ENCODE measurements at places on chromosomes 12 and 14.

DNA sequence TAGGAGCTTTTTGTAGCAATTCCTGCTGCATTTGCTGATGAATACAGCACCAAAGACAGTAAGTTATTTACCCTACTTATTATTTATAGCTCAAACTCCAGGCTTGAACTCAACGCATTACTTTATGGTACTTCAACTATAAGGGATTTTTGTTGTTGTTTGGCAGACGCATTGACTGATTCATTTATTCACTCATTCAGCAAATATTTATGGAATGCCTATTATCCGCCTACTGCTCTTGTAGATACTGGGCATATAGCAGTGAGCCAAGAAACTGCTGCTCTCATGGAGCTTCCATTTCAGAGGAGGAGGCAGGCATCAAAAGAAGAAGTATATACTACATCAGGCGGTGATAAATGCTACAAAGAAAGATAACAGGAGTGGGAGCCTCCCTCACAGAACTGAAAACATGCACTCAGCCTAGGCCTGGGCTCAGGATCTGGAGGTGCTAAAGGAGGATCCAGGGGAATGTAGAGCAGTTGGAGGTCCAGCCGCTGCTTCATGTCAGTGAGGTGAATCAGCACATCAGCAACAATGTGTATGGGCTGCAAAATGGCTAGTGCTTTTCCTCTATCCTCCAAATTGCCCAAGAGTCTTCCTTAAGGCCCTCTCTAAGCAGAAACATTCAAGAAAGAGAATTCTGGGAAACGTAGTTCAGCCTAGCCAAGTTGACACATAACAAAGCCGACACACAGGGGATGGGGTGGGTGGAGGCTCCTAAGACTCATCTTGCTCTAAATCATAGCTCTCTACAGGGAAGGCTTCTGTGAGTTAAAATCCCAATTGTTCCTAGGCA, 157.5 kb downstream of the NRXN3 start:
- no peak for DNase-seq

GRCh38 chr12:15427913-15428312, 105.6 kb downstream of the PTPRO start:
- no peak for DNase-seq

DNA sequence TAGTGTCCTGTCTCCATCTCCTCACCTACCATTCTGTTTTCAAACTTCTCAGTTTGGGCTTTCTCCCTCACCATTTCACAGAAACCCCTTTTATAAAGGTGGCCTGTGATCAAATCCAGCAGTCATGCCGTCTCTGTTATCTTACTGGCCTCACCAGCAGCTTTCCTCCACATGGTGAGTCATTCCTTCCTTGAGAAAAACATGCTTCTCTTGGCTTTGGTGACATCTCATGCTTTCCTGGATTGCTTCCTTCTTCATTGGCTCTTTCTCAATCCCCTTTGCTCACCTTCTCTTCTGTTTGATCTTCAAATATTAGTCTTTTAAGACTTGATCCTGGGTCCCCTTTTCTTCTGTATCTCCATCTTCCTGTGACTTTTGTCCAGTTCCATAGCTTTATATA, 164.9 kb downstream of the ANO4 start:
- DNase-seq: no peak

GRCh38 chr14:102736956-102737355, 40.3 kb upstream of the TRAF3 start:
- DNase-seq: no peak

DNA sequence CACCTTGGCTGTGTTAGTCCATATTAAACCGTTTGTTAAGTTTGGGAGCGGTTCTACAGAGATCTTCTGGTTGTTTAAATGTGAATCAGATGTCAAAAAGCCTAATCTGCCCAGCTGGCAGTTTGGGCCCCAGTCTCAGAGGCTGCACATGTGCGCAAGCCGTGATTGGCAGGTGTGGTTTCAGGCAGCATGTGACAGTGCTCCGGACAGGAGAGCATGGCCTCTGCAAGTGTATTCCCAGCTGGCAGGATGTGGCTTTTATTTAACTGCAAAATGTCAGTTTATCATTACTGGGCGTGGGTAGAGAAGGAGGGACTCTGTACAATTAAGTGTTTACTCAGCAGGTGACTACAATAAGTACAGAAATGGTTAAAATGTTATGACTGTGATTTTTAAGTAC, 77.5 kb downstream of the PELI2 start:
- peak; percentile 42 for DNase-seq

DNA sequence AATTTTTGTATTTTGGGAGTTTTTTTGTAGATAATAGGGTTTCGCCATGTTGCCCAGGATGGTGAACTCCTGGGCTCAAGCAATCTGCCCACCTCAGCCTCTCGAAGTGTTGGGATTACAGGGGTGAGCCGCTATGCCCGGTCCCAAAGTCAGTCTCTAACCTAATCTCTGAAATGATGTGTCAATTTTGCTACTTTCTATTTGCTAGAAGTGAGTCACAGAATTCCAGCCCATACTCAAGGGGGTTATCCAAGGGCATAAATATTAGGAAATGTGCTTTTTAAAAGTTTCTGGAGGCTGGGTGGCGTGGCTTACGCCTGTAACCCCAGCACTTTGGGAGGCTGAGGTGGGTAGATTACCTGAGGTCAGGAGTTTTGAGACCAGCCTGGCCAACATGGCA, 40.5 kb downstream of the RESF1 start:
- no peak for DNase-seq

DNA sequence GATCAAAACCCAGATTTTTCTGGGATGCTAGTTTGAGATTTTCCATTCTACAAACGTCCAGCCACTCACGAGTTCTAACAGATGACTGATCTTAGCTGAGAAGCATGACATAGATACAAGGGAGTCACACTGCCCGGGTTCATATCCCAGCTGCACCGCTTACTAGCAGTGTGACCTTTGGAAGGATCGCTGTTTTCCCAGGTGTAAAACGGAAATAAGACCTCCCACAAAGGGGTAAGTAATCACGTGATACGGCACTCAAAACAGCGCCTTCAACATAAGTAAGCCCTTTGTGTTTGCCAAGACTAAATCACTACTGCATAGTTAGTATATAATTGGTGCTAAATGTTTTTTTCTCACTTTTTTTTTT, 624 bp upstream of the PWP1 start:
- DNase-seq: peak; percentile 44

DNA sequence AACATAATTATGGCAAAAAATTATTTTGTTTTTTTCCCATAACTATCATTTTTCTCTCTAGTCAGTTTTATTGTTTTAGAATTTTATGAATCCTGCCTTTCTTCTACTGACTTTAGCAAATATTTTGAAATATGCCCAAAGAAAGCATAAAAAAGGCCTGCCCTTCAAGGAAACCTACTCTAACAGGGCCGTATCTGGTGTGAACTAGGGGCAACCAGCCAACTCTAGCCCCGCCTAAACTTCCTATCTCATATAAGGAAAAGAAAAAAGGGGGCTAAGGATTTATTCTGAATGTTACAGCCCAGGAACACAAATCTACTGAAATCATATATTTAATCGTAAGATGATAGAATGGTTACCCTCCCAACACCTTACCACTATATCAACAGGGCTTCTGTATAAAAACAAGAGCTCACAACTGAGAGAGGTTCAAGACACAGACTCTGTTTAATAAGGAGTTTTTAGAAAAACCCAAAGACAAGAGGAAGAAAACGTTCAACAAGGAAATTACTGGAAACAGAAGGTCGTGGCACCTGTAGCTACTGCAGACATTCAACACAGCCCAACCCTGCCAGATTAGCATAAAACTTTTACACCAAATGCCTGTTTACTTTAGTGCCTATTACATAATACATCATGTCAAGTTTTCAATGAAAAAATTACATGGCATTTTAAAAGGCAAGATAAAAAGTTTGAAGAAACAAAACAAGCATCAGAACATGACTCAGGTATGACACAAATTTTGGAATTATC, 12.9 kb upstream of the EPYC start:
- no peak for DNase-seq

- DNase-seq: no peak
Observed at GRCh38 chr14:75128596-75128990, 1.7 kb upstream of the NEK9 start.

DNA sequence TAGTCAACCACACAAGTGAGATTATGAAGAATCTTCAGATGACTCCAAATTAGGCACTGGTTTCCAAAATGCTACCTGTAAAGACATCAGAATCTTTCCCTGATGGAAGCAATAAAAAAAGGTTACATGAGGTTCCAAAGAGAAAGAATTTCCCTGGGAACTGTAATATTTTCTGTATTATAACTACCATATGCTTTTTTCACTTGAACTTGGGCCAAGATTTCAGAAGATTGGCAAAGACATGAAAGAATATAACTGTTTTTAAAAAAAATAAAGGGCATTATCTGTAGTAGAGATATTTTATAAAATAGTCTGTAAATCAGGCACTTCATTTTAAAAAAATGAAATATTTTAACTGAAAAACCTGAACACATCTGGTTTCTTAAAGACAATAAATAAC, 12.9 kb downstream of the HECTD1 start:
- no peak for DNase-seq

DNA sequence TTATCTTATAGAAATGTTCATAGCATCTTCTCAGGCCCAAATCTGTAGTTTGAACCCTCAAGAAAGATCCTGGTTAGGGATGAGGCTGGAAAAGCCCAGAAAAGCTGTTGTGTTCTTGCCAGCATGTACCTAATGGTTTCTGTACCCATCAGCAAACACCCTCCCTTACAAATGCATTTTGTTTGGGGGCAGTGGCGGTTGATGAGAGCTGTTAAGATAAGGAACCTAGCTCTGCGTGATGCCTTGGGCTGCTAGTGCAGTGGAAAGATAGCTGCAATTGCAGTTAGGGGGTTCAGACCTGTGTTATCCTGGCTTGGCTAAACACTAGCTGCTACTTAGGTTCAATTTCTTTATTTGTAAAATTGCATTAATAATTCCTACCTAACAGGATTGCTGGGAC, 3.6 kb downstream of the TPH2 start:
- no peak for DNase-seq

DNA sequence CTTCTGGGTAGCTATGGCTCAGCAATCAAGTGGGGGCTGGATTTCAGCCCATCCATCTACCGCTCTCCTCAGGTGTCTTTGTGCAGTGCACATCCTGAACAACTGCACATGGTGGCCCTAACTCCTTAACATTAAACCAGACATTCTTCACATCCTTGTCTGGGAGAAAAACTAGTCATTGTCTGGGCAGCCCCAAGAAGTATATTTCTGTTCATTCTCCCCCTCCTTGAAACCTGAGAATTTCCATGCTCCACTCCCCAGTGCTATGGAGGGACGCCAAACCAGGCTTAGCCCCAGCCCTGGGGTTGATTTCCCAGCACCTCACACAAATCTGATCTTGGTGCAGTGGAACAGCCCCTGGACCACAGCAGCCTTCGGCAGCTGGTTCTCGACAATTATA, 13.4 kb downstream of the MYL2 start:
- no peak for DNase-seq

GRCh38 chr14:104138718-104139459, 502 bp downstream of the KIF26A start:
- no peak for DNase-seq

GRCh38 chr12:52245962-52246569, 13.0 kb downstream of the KRT7 start:
- no peak for DNase-seq

GRCh38 chr14:90503582-90503981, 106.8 kb downstream of the CALM1 start:
- DNase-seq: no peak
